ENCODE measurements at places on chromosomes 2 and 18. TPM values are rescaled to one million over a fixed set of nuclear protein-coding genes. Genes with fewer than 3 reads are reported as not detected.
A peak's percentile ranks its signal among the peaks of the same experiment; 100 is the strongest.

Gene EFR3B
- total RNA-seq, result 3.2 TPM

Gene GALNT5
- 0.10 TPM for total RNA-seq

DNA sequence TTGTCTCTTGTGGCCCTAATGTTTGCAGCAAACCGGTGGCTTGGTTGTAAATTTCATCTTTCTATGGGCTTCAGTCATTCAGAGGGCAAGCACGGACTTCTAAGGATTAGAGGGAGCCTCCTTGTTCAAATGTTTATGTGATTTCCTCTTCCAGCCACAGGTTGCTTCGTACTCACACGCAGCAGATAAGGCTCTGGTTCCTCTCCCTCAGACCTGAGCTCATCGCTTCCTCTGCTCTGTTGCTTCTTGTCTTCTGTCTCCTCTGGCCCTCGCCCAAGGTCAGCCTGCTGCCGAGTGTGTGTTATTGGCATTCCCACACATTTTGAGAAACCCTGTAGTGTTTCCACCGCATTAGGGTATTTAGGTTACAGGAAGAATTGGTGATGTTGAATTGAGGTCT lies 44.0 kb downstream of the MYL12B start:
- H3K4me3 ChIP-seq, result peak overlapping the region; percentile 23
- no peak for DNase-seq
- no peaks in the 10 kb centered on the region for H3K36me3 ChIP-seq

- no peaks in the 10 kb centered on the region for H3K36me3 ChIP-seq
- peaks cover 4% of the 10 kb centered on the region for H3K4me1 ChIP-seq
- DNase-seq, result no peak
These were observed 224.0 kb downstream of the CELF4 start for GRCh38 chr18:37341473-37342086.

- H3K27me3 ChIP-seq, result no peaks in the 10 kb centered on the region
- peaks cover 55% of the 10 kb centered on the region for H3K4me1 ChIP-seq
- H3K27ac ChIP-seq, result peak overlapping the region; percentile 91
- peaks cover 45% of the 10 kb centered on the region for H3K36me3 ChIP-seq
- H3K4me3 ChIP-seq, result peak overlapping the region; percentile 74
These were observed 81.8 kb downstream of the INPP5D start for GRCh38 chr2:233141901-233142300.

- peak overlapping the region; percentile 81 for H3K27ac ChIP-seq
- H3K4me1 ChIP-seq, result peaks cover 66% of the 10 kb centered on the region
- peak overlapping the region; percentile 95 for H3K4me3 ChIP-seq
- H3K27me3 ChIP-seq, result no peaks in the 10 kb centered on the region
These were observed 3.8 kb downstream of the LBH start for GRCh38 chr2:30235008-30235655.

GRCh38 chr2:120691410-120691809 lies 44.3 kb upstream of the GLI2 start:
- no peaks in the 10 kb centered on the region for H3K36me3 ChIP-seq
- no peak overlapping the region for H3K4me3 ChIP-seq
- H3K27me3 ChIP-seq, result peaks cover 19% of the 10 kb centered on the region
- H3K27ac ChIP-seq, result no peak overlapping the region
- peaks cover 3% of the 10 kb centered on the region for H3K4me1 ChIP-seq

Gene ANKRD62
- not detected for total RNA-seq

Gene CAVIN2
- total RNA-seq, result not detected

GRCh38 chr2:100812573-100812972 lies 7.4 kb upstream of the NPAS2 start:
- no peaks in the 10 kb centered on the region for H3K36me3 ChIP-seq
- H3K27ac ChIP-seq, result no peak overlapping the region
- no peak overlapping the region for H3K4me3 ChIP-seq

GRCh38 chr2:141929331-141930252 lies 201.2 kb downstream of the LRP1B start:
- H3K36me3 ChIP-seq, result no peaks in the 10 kb centered on the region
- no peak for DNase-seq
- no peaks in the 10 kb centered on the region for H3K27me3 ChIP-seq
- no peak overlapping the region for H3K4me3 ChIP-seq
- H3K27ac ChIP-seq, result no peak overlapping the region
- H3K4me1 ChIP-seq, result no peaks in the 10 kb centered on the region

Gene CAPN14
- total RNA-seq, result 0.43 TPM

Gene PRSS56
- not detected for total RNA-seq

GRCh38 chr2:14558335-14558919 lies 74.1 kb upstream of the LRATD1 start:
- H3K4me3 ChIP-seq, result no peak overlapping the region
- no peaks in the 10 kb centered on the region for H3K27me3 ChIP-seq
- no peaks in the 10 kb centered on the region for H3K36me3 ChIP-seq
- DNase-seq, result no peak
- no peak overlapping the region for H3K27ac ChIP-seq
- no peaks in the 10 kb centered on the region for H3K4me1 ChIP-seq

- no peak for DNase-seq
- no peak overlapping the region for H3K27ac ChIP-seq
- no peak overlapping the region for H3K4me3 ChIP-seq
- H3K4me1 ChIP-seq, result peaks cover 3% of the 10 kb centered on the region
- no peaks in the 10 kb centered on the region for H3K36me3 ChIP-seq
These were observed 232.9 kb downstream of the RBM43 start for GRCh38 chr2:151028691-151029176.

Gene C2orf78
- not detected for total RNA-seq

DNA sequence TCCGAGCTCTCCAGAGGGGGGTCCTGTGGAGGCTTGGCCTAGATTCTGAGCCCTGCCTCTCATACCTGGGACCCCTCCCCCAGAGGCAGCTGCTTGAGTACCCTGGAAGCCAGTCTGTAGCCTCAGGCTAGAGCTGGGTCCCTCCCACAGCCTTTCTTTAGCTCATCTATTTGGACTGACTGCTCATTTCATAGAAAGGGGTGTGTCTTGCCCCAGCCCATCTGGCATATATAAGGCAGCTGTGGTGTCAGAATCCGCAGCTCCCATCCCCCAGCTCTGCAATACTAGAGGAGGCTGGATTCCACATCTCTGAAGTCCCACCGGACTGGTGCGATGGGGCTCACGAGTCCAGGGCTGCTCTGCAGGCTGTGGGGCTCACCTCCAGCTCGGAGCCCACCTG lies 26.1 kb downstream of the MPHOSPH10 start:
- DNase-seq, result no peak
- H3K4me1 ChIP-seq, result peaks cover 7% of the 10 kb centered on the region
- no peaks in the 10 kb centered on the region for H3K36me3 ChIP-seq
- H3K27ac ChIP-seq, result no peak overlapping the region
- peaks cover 10% of the 10 kb centered on the region for H3K27me3 ChIP-seq
- H3K4me3 ChIP-seq, result no peak overlapping the region

Gene TUBA4B
- total RNA-seq, result not detected

GRCh38 chr18:23422751-23423418 lies 30.2 kb upstream of the RIOK3 start:
- DNase-seq, result peak; percentile 87
- H3K27me3 ChIP-seq, result no peaks in the 10 kb centered on the region
- H3K4me3 ChIP-seq, result peak overlapping the region; percentile 94
- peaks cover 31% of the 10 kb centered on the region for H3K4me1 ChIP-seq
- H3K27ac ChIP-seq, result peak overlapping the region; percentile 86

DNA sequence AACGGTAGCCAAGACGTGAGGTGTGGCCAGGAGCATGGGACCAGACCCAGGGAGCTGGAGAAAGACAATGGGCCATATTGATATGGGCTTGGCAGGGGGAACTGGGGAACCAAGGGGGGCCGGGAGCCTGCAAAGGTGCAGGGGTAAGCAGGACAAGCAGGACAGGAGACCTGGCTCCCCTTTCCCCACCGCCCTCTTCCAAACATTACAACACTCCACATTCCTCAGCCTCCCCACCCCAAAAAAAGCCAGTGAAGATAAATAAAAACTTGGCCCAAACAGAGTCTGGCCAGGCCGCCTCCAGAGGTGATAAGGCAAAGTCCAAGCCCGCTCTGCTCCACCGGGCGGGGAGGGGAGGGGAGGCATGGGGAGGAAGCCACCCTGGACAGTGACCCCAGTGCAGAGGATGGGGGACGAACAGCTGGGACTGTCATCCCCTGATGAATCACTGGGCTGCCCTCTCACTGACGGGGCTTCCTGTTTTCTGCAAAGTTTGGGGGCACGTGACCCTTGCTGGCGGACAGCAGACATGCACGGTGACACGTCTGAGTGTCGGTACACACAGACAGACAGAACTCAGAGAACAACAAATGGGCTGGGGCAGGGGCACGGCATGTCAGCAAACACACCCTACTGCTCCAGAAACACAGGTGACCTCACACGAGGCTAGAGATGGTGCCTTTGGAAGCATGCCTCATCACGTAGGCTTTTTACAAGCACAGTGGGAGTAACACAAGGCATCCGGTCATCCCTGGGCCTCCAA lies 100.2 kb downstream of the TNS1 start:
- peaks cover 25% of the 10 kb centered on the region for H3K27me3 ChIP-seq
- no peak overlapping the region for H3K27ac ChIP-seq
- DNase-seq, result no peak
- peaks cover 9% of the 10 kb centered on the region for H3K4me1 ChIP-seq
- H3K4me3 ChIP-seq, result no peak overlapping the region

DNA sequence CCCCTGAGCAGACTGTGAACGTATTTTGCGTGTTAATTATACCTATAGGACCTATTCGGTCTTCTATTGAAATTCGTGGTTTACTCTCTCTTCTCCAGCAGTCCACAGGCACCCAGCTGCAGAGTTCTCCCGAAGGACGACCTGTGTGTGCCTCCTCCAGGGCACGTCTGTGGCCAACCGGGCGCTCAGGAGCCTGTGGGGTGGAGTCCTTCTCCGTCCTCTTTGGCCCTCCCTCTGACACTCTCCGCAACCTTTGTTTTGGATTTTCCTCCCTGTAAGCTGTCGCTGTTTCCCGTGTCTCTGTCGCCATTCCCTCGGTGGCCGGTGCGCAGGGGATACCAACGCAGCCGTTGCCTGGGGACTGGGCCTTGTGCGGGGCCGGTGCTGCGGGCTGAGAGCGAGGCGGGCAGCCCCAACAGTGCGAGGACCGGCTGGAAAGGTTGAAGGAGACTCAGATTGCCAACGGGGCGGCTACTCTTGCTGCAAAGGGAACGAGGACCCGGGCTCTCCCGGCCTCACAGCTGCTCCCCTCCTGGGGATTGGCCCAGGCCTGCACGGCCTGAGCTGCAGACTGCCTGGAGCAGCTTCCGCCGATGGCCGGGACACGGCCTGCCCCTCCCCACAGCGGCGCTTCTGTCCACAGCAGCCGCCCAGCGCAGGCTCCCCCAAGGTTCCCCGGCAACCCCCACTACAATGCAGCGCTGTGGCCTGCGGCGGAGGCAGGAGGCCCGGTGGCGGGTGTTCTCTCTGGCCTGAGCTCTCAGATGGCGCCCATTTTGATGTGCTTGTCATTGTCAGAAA lies 221.0 kb downstream of the MTX2 start:
- no peaks in the 10 kb centered on the region for H3K36me3 ChIP-seq
- no peak overlapping the region for H3K4me3 ChIP-seq
- DNase-seq, result no peak
- peaks cover 12% of the 10 kb centered on the region for H3K4me1 ChIP-seq

- no peaks in the 10 kb centered on the region for H3K27me3 ChIP-seq
- H3K4me3 ChIP-seq, result no peak overlapping the region
- H3K27ac ChIP-seq, result no peak overlapping the region
- H3K4me1 ChIP-seq, result no peaks in the 10 kb centered on the region
- DNase-seq, result no peak
These were observed 994.6 kb downstream of the TSN start for GRCh38 chr2:122750095-122750494.

DNA sequence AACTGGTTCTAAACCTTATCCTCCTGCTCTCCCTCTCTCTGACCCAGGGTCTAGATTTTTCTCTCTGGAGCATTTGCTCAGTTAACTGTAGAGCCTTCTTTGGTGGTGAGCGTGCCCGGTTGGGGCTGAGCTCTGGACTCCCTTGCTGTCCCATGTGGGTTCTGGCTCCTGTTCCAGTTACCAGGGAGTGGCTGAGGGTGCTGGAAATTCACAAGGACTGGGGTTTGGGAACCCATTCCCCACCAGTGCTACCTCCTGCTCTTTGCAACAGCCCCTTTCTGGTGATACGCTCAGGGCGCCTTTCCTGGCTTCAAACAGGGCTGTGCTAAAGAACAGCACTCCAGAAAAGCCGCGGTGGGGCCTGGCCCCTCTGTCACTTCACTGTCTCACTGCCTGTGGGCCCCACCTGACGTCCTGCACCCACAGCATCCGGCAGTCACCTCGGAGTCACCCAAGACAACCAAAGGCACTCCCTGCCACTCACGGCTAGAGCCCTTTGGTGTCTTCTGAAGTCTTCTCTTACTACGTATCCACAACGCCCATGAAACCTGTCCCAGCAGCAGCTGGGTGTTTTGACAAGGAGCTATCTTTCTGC lies 41.3 kb downstream of the CAPN13 start:
- no peak overlapping the region for H3K4me3 ChIP-seq
- DNase-seq, result no peak
- no peaks in the 10 kb centered on the region for H3K4me1 ChIP-seq

- no peak for DNase-seq
- no peak overlapping the region for H3K4me3 ChIP-seq
- no peaks in the 10 kb centered on the region for H3K4me1 ChIP-seq
These were observed 415.5 kb downstream of the CBLN2 start for GRCh38 chr18:72128649-72129048.

Gene FBLN7
- total RNA-seq, result 0.38 TPM

DNA sequence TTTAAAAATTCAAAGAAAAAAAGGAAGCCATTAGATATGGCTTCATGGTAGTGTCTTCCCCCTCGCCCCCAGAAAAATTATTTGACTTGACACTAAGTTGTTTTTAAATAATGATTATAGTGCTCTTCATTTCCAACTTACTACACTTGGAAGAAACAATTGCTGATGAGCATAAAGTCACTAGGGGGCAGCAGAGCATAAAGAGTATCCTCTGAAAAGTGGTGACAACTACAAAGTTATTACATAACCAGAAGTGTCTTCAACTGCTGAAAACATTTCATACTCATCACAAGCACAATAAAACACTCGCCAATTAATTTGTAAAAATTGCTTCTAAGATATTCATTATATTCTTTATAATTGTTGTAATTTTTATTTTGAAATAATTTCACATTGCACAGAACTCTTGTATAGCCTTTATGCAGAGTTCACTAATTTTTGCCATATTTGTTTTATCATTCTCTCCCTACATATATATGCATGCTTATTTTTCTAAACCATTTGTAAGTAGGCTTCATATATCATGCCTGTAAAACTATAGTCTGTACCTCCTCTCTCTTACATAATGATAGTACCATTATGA lies 54.9 kb downstream of the EXOC6B start:
- H3K27ac ChIP-seq, result no peak overlapping the region
- no peaks in the 10 kb centered on the region for H3K4me1 ChIP-seq
- H3K36me3 ChIP-seq, result no peaks in the 10 kb centered on the region
- no peak overlapping the region for H3K4me3 ChIP-seq
- H3K27me3 ChIP-seq, result no peaks in the 10 kb centered on the region

DNA sequence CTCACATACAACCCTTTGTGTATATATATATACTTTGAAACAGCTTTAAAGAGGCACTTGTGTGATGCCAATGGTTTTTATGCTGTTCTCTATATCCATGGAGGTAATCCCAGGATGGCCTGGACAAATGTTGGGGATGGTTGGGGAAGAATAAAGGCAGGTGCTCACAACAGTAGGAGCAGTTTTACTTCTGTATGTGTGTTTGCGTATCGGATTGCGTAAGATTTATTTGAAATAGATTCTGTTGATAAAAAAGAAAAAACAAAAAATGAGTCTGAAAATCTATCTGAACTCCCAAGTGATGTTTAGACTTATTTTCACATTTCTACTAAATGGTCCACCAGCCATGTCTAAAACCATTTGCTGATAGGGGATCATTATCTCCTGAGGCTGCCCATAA lies 29.3 kb downstream of the MRPL19 start:
- no peaks in the 10 kb centered on the region for H3K27me3 ChIP-seq
- H3K4me1 ChIP-seq, result peaks cover 7% of the 10 kb centered on the region
- H3K27ac ChIP-seq, result no peak overlapping the region
- H3K4me3 ChIP-seq, result no peak overlapping the region

Gene HOXD4
- total RNA-seq, result not detected

Data from natural killer cell treated with Interleukin-12 subunit alpha and Interleukin-12 subunit beta and Interleukin-15 and Interleukin-18, amount 100 ng/mL, for 72 hours (primary cell).